Breast epithelium (tissue), 4 donors: ENCODE measurements at places on chromosomes 7 and 10.
A peak's percentile ranks its signal among the peaks of the same experiment; 100 is the strongest.

DNA sequence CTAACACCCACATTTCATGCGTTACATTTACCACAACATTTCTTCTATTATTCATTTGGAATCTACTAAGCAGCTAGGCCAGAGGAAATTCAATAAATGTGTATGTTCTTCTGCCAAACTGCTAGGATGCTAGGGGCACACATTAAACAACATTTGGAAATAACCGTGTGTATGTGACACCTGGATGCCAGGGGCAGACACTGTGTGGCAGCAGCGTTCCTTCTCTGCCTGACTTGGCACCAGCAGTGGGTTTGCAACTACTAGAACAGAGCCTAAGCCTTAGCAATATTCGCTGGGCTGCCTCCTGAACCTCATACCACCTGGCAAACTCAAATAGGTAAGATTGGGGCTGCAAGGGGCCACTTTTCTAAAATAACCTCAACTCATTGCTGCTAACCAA is 182.1 kb downstream of the CHCHD3 start:
- no peak for DNase-seq

- no peak for DNase-seq
These were observed 32.9 kb upstream of the JCAD start for GRCh38 chr10:30092151-30092790.

GRCh38 chr7:41817386-41817785 is 114.5 kb upstream of the INHBA start:
- DNase-seq: no peak

- no peak for DNase-seq
These were observed 137.4 kb downstream of the ZNF438 start for GRCh38 chr10:30894221-30894620.

DNA sequence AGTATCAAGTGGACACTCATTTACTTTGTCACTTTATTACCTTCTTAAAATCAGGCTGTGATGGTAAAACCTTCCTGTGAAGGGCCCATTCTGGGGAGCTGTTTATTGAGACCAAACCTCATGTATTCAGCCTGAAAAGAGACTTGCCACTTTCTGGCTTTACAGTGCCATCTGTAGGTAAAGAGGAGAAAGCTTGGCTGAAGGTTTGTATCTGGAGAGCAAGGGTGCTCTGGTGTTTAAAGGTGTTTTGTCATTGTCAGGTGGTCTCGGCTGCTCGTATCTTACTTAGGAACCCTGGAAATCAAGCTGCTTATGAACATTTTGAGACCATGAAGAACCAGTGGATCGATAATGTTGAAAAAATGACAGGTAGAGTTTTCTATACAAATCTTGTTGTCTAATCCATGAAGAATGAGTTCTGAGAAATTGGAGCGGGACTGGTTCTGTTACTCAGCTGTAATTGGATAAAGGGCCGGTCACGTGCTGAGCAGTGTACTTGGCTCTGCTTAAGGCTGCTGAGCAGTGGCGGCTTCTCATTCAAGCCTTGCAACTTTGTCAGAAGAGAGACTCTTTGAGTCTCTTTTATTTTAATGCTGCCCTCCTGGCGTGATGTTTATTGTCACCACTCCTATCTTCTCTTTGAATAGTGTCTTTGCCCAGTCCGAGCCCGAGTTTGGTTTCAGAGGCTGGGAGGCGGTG is 46.9 kb downstream of the AP3M1 start:
- no peak for DNase-seq

- peak; percentile 40 for DNase-seq
These were observed 14.0 kb downstream of the LRGUK start for GRCh38 chr7:134140889-134141867.

DNA sequence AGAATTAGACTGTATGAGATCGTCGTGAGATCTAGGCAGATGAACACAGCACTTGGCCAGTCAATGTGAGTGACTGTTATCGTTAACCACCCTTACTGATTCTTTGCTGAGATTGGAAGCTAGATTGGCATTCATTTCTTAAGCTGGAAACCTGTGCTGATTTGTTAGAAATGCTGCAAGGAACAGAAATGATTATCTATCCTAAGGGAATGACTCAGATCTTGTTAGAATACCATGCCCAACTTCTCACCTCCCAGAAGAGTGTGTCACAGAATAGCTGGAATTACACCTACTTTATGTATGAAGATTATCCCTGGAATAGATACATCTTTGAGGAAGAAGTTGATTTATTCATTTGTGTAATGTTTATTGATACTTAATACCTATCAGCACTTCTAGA is 275.2 kb downstream of the AUTS2 start:
- DNase-seq: no peak

- no peak for DNase-seq
These were observed 633.9 kb downstream of the ARL4A start for GRCh38 chr7:13321316-13321715.

DNA sequence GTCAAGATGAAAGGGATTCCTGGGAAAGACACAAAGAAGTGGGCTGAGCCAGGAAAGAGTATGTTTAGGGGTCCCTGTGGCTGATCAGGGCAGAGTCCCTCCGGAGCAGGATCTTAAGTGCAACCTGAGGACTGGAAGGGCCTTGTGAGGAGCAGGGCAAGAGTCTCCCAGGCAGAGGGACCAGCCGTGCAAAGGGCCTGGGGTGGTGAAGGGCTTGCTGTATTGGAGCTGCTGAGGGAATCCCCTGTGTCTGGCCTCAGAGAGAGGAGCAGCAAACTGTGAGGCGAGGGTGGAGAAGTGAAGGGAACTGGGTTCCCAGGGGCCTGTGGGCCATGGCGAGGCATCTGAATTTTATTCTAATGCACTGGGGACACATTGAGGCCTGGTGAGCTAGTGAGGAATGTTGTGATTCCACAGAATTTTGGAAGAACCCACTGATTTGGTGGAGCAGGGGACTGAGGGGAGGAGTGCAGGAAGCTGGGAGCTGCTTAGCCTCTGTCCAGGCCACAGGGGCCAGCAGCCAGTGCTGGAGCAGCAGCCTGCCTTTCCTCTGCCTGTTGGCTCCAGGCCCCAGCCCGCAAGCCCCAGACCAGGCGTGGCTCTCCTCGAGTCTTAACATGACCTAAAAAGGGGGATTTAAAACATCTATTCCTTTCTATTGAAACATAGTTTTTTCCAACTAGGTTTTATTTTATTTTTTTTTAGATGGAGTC is 138.4 kb upstream of the IGFBP3 start:
- DNase-seq: no peak

- no peak for DNase-seq
These were observed 56.4 kb downstream of the THNSL1 start for GRCh38 chr10:25072786-25073185.

GRCh38 chr7:50310361-50310760 is 5.8 kb downstream of the IKZF1 start:
- DNase-seq: no peak

DNA sequence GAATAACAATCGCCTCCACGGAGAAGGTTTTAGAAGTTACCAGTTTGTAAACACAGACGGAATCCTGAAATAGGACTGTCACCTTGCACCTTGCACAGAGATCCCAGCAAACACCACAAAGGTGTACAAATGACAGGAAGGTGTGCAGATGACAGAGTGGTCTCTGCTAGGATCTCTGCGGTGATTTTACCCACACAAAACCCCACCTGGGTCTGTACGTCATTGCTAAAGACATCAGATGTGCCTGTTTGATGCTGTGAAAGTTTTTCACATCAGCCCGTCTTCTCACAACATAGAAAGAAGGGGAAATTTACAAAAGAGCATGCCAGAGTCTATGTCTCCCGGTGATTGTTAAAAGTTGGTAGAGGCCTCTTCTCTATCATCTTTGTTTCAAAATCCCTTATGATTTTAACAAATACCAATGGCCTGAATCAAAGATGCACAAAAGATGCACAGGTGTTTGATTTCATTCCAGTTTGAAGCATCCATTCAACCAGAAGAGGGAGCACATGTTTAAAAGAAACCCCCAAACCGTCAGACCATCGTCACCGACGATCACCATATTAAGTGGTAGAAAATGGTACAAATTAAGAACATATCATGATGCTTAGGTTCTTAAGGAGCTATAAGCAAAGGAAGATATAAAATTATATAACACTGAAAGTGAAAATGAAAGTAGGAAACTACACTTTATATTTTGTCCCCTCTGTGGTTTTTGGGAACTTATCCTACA is 576.5 kb downstream of the PTPRN2 start:
- DNase-seq: no peak

- no peak for DNase-seq
These were observed 60.2 kb downstream of the ZNF467 start for GRCh38 chr7:149713061-149713730.

DNA sequence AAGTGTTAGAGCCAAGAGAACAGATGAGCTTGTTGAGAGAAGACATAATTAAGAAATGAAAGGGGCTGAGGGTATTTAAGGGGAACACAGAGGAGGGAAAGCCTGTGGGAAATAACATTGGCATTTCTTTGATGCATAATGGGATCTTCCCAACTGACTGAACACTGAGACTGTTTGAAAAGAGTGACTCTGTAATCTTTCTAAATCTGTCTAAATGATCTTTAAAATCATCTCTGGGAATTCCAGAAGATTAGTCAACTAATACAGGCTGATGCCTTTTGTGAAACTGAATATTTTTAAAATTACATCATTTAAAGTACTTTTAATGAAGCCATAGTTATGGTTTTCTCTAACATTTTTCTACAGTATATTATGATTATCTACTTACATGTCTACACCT is 17.4 kb upstream of the SLC35G1 start:
- DNase-seq: no peak

DNA sequence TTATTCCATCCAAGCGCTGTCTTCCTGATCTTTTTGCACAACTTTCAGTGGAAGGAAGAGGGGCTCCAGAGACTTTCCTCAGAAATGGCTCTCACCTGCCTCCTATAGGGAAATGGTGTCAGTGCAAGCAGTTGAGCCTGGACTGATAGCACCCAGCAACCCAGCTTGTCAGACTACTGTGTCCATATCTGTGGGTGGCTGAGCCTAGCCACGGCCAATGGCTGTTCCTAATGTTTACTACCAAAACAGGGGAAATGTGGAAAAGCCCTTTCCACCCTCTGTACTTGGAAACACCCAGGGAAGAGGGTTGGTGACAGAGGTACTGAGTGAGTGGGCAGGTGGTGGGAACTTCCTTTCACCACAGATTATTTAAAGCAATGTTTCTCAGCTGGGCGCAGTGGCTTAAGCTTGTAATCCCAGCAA is 4.3 kb upstream of the YKT6 start:
- DNase-seq: no peak

DNA sequence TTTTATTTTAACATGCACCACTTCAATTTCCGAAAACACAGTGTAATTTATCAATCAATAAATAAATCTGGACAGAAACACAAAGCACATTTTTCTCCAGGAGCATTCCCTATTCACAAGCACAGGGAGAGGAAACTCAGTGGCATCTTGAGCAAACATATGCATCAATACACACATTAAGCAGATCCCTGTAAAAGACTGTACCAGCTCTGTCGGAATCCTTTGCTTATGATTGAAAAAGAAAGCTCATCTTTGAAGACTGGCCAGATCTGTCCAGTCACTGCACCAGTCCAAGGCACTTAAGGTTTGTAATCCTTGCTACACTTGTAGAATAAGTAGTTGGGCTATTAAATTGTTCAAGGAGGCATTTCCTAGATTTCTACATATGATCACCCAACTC is 343.9 kb downstream of the BMPER start:
- no peak for DNase-seq

GRCh38 chr7:151592330-151592729 is 72.6 kb upstream of the RHEB start:
- no peak for DNase-seq

GRCh38 chr7:150951521-150951920 is 26.6 kb downstream of the KCNH2 start:
- DNase-seq: no peak

- no peak for DNase-seq
These were observed 495 bp downstream of the SFR1 start for GRCh38 chr10:104122225-104123107.
